ENCODE measurements at places on chromosomes 1 and 21.

DNA sequence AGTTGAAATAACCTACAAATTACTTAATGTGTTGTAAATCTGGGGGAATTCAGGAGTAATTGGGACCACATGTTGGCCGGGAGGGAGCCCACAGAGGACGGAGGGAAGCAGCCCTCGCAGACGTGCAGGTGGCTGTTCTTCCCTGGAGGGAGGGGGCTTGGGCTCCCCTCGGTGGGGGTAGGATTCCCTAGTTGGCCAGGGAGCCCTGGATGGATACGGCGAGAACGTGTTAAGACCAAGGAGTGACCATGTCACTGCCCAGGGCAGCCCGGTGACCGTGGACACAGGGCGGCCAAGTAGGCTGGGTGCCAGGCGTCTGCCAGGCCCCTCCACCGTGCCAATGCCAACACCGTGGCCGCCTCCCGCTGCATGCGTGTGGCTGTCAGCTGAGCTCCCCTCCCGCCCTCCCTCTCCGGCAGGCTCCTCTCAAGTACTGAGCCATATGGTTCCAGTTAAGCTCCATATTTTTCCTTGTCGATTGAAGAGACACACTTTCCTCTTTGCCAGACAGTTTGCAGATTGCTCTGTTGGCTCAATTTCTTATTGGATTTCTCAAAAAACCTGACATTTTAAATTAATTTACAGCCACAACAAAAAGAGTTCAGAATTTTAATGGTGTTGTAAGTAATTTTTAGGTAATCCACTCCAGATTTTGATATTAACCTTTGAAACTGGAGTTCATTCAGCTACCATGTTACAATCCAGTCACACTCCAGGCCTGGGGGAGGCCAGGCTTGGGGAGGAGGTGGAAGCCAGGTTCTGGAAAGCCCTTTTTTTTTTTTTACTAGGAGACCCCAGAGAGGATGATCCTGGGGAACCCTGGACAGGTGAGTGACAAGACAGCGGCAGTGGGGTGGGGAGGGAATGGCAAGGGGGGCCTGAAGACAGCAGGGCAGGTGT lies 71.2 kb downstream of the CASZ1 start:
- DNase-seq, result peak; percentile 73

- no peak for DNase-seq
Measured at GRCh38 chr21:35770101-35770945, 290.0 kb downstream of the SETD4 start.

GRCh38 chr21:30986965-30987364 lies 51.3 kb downstream of the KRTAP19-8 start:
- no peak for DNase-seq

DNA sequence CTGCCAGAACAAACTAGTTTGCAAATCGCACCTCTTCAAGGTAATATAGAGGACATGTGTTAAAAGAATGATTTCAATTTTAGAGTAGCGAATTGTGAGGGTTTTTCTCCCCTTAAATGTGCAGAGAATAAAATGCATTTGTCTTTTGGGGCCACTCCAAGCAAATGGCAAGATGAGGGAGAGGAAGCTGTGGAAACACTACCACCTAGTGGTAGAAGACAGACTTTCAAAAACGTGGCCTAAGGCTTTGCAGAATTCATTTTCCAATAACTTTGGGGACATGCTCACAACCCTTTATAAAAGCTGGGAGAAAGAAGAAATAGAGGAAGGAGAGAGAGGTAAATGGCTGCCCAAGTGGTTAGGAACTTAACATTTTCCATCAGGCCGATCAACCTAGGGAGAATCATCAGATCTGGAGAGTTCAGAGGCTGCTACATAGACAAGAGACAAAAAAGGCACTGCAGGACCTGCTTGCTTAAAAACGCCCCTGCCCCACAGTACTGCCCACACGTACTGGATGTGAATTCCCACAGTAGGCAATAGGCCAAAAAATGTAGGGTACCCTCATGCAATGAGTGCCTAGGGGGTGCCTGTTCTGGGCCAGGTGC lies 15.7 kb upstream of the RCAN1 start:
- peak; percentile 54 for DNase-seq

DNA sequence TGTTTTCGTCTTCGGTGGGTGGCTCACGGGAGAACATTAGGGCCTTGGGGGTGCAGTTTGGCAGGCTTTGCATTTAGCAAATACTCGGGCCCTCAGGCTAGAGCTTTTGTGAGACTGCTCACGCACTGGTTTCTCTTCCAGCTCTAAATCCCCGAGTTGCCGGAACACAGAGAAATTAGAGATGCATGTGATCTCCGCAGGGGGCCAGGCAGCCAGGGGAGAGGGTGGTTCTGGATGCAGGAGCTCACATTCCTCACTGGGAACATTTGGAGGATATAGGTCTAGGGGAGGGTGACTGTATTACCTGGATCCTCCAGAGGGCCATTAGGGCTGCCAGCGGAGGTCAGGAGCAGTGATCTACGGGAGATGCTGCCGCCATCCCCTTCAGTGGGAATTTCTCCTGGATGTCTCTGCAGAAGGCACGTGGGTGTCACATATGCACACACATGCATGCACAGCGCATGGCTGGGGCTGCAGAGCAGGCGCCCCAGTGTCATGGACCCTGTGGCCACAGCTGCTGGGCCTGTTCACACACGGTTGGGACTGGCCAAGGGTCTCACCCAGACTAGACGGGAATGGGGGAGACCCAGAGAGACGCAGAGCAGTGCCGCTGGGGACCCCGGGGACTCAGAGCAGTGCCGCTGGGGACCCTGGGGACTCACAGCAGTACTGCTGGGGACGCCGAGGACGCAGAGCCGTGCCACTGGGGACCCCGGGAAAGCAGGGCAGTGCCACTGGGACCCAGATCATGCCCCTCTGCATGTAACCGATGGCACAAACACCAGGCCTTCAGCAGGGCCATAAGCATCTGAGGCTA lies 258.7 kb downstream of the CAMTA1 start:
- no peak for DNase-seq

DNA sequence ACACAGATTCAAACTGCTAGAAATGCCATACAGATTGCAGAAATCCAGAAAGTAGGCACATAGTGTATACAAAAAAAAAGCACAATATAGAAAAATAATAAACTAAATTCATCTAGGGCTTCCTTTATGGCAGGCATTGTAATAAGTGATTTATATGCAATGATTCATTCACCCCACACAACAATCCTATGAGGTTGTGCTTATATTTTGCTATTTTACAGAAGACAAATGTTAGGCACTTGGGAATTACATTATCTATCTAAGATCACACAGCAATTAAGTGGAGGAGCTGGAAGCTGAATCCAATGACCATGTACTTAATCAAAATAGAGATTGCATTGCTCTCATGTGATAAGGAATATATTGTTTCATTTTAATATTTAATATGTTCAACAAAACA lies 225.7 kb upstream of the KCNK2 start:
- DNase-seq, result no peak

- no peak for DNase-seq
Measured at GRCh38 chr1:247056071-247056470, 22.5 kb downstream of the ZNF670 start.

GRCh38 chr1:165060285-165060793 lies 296.2 kb downstream of the LMX1A start:
- DNase-seq, result no peak

- no peak for DNase-seq
Measured at GRCh38 chr1:9700340-9700739, 48.8 kb downstream of the PIK3CD start.

DNA sequence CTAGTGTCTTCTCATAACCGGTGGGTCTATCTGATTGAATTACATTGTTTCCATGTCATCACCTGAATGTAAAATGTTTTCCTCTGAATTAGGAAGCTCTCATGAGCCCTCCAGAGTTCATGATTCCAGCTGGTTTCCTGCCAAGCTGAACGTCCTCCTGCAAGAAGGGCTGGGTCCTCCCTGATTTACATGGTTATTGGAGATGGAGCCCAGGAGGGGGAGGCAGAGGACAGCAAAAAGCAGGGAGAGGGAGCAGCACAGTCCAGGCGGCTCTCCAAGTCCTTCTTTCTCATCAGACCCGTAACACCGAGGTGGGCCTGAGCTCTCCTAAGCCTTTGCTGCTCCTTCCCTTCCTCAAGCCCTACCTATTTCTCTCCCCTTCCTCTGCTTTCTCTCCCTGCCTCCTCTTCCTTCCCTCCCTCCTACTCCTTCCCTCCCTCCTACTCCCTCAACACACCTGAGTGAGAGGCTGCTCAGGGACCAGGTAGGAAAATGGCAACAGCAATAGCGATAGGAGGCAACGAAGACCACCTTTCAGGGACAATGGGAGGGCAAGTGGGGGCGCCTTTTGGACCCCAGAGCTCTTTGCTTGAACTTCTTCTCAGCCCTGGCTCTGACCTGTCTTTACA lies 265.9 kb downstream of the PRDM2 start:
- DNase-seq, result peak; percentile 82

DNA sequence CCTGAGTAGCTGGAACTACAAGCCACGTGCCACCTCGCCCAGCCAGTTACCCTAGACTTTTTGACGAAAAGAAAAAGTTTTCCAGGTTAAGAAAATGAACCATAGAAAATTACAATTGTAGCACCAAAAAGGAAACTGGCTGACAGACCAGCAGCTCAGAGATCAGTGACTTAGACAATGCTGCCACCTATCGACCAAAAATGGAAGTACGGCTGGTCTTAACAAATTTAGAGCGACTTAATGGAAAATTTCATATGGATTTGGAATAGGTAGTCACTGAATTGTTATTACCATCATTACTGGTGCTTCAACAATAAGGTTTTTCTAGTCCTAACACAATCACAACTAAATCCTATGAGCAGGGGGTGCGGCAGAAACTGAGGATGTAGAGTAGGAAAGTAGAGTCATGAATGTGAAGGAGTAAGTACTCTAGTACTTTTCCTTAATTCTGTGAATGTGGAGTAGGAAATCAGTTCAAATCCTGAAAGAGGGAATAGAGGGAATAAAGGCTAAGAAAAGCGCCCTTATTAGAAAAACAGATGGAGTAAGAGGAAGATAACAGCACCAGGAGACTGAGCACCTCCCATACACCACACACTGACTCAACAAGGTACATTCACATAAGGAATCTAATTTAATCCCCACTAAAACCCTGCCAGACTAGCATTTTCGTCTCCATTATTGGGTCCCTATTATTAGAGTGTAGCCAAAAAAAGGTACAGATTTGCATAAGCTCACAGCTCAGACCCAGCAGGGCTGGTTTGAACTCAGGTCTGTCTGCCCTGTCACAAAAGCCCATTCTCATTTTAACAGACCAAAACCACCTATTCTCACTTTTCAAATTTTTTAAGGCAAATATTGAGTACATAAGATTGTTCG lies 37.9 kb upstream of the MGST3 start:
- peak; percentile 70 for DNase-seq

DNA sequence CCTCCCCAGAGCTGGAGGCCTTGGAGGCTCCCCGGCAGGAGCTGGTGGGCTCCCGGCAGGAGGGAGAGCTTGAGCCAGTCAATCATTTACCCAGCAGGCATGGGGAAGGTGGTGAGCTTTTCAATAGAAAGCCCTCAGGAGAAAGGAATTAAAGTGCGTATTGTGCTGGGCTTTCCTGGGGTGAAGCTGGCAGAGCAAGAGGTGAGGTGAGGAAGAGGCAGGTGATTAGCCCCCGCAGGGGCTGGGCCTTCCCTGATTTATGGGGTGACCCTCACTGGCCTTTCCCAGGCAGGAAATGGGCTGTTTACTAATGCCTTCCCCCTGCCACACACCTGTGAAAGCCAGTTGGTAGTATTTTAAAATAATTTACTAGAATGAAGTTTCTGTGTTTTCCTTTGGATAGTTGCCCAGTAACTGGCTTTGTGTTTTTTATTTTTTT lies 25.8 kb downstream of the CLDN14 start:
- peak; percentile 61 for DNase-seq

DNA sequence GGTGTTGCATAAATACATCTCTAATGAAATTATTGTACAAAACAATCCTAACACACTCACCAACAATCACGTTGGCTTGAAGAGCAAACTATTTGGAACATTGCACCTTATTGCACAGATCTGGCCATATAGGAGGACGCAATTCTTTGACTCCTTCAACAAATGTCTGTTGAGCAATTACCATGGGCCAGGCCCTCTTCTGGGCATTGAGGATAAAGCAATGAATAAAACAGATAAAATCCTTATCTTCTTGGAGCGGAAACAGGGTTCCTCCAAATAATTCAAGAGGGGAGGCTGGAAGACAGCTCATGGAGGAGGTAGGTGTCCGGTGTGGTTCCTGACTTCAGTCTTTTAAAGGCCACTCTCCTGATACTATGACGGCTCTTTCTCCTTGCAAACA lies 43.3 kb downstream of the PAX7 start:
- no peak for DNase-seq

DNA sequence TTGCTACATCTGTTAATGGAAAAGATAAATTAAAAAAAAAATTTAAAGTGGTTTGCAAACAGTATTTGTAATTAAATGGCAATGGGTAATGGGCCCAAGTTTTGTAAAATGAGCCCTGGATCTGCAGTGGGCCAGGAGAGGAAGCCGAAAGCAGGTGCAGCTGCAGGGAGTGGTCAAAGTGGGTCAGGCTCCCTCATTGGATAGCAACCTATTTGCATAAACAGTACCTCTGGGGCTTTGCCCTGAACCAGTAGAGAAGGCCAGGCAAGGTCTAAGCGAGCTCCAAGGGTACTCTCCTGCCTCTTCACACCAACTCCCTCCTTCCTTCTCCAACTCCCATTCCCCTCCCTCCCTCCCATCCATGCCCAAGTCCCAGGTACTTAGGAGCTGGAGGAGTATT lies 138.9 kb downstream of the HMGB4 start:
- no peak for DNase-seq

DNA sequence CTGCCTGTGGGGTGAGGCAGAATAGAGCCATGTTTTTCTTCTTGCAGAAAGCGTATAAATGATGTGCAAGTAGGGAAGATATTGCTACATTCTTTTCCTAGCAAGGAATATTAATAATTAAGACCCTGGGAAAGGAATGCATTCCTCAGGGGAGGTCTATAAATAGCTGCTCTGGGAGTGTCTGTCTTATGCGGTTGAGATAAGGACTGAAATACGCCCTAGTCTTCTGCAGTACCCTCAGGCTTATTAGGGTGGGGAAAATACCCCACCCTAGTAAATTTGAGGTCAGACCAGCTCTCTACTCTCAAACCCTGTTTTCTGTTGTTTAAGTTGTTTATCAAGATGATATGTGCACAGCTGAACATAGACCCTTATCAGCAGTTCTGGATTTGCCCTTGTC lies 155.9 kb upstream of the HMCN1 start:
- DNase-seq, result no peak

GRCh38 chr1:204072931-204073836 lies at the start of gene SOX13:
Gene SOX13 (plus strand): TSS chr1:204073115. CDS start chr1:204112916, 39,801 bp downstream.
- peak; percentile 91 for DNase-seq

GRCh38 chr1:10669570-10669969 lies 126.9 kb downstream of the CASZ1 start:
- no peak for DNase-seq

- peak; percentile 62 for DNase-seq
Measured at GRCh38 chr1:156421062-156421938, 52.3 kb downstream of the RHBG start.

Measured in renal pelvis (tissue), 12 donors.